ENCODE measurements at places on chromosomes 2 and 18.

DNA sequence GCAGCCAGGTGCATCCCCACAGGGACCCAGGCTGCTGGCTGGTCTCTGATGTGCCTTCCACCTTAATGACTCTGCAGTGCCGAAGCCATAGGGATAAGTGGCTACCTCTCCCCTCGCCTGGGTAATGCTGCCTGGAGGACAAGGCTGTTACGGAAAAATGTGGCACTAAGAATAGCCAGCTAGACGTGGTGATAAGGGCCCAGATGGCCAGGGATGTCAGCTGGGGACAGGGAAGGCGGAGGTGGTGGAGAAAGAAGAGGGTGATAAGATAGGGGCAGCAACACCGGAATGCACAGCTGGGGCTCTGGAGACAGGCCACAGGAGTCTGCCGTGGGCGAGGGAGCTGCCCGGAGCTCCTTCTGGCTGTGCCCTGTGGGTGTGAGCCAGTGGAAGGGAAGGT, 170.6 kb downstream of the FHOD3 start:
- no peak for DNase-seq

DNA sequence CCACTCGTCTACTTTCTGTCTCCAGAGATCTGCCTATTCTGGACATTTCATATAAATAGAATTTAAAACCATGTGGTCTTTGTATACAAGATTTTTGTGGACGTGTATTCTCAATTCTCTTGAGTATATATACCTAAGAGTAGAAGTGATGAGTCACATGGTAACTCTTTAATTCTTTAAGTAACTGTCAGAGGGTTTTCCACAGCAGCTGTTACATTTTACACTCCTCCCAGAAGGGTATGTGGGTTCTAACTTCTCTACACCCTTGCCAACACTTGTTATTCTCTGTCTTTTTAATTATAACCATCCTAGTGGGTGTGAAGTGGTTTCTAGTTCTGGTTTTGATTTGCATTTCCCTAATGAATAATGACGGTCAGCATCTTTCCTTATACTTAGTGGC, 70.9 kb downstream of the MAP3K20 start:
- DNase-seq = no peak

DNA sequence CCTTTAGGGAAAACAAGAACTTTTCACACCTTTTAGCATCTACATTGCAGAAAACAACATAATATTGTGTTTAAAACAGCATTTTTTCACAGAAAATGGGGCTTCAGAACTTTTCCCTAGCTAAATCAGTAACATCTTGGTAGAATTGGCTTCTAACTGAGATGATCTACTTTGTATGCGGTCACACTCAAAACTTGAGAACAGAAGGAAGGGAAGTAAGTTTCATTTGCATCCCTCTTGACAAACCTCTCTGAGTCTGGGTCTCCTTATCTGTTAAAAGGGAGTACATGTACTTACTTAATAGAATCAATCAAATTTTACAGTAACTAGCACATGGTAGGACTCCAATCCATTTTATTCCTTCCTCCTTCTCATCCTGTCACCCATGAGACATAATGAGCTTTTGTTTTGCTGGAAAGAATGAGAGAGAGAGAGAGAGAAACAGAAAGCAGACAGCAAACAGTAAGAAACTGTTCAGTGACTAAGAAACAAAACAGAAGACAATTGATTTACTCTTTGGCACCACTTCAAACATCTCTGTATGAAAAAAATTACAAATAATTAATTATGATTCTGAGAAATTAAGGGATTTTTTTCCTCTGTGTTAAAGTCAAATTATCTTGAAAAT, 387.3 kb downstream of the SATB2 start:
- DNase-seq = no peak

- no peak for DNase-seq
Observed at GRCh38 chr2:39141334-39142271, 20.8 kb upstream of the SOS1 start.

DNA sequence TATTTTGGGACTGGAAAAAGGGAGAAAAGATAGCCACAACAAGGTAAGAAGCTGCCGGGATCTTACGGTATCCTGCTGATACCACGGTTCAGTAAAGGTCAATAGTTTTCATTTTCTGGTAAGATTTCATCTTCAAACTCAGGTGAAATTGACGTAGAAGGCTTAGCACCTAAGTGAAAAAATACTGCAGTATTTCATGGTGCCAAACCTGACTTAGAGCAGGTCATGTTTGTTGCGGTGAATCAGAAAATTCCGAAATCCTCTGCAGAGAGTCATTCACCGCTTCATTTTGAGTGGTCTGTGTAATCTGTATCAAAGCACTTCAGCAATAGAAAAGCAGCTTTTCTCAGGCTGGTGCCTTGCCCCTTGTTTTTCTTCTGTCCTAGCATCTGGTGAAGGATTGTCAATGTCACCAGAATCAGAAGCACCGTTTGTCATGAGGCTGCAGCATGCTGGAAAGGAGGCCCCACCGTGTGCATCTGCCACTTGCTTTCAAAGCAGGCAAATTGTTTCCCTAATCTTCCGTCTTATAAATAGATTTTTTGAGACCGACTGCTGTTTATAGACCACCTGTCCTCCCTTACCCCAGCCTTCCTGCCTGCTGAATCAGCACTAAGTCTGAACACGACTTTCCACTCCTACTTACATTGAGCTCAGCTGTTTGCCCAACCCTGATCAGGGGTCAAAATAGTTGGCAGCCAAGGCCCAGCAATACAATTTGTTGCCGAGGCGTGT, 156.3 kb downstream of the EML6 start:
- no peak for DNase-seq

DNA sequence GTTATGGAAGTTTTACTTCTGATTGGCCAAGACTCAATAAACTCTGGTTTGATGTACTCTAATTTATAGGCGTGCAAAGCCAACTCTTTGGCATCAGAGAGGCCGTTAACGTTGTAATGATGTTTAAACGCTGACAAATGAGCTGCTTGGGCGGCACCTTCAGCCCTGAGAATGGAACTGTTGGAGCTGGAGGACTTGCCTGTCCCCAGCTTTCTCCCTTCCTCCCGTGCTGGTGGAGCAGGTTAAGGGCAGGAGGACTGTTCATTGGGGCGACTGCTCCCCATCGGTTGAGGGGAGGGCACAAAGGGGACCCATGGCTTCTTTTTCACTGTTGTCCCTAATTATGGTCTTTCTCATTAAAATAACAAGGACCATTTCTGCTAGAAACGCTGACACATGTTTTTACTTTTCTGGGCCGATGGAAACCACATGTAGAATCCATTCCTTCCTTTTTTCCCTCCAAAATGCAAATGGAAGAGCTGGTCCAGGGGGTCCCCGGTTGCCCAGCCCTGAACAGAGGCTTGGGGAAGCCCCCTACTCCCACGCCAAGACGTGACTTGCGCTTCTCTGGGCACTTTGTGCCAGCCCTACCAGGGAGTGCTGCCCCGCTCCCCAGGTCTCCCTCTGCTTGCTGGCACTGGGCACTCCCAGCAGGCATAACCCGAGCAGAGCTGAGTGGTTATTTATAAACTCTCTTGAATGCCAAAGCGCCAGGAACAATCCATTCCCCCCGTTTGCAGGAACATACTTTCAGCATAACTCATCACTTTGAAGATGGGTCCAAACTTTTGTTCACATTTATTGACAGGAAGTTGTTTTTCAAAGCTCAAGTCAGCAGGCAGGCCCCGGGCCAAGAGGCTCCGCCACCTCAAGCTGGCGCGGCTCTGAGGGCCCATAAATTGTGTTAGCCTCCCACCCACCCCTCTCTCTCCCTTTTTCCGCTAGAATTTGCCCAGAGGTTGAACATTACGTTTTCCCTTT, 170.1 kb downstream of the ASB1 start:
- no peak for DNase-seq

GRCh38 chr2:223523551-223524001, 78.6 kb downstream of the SCG2 start:
- DNase-seq = no peak

All from NCI-H1436 treated with DMSO at 0.1 percent for 48 hours (cell line).